Kidney epithelial cell (primary cell): ENCODE measurements at places on chromosomes 3 and 15. TPM values are rescaled to one million over a fixed set of nuclear protein-coding genes. Genes with fewer than 3 reads are reported as not detected.

Gene SUSD5
- 1.4 and 2.0 TPM in 2 replicates for total RNA-seq

Gene NEDD4
- 26.8 and 28.0 TPM in 2 replicates for total RNA-seq

Gene KCNH8
- 0.88 and 1.2 TPM in 2 replicates for total RNA-seq

Gene PFKFB4
- 22.4 and 24.1 TPM in 2 replicates for total RNA-seq

Gene RASL12
- total RNA-seq: 0.92 TPM in 1 of 2 replicates, not detected in the other

Gene RGMA
- total RNA-seq: 0.29 and 1.0 TPM in 2 replicates

Gene ATP13A4
- 0.42 and 1.6 TPM in 2 replicates for total RNA-seq

Gene TPRG1
- total RNA-seq: 0.41 and 1.4 TPM in 2 replicates

Gene LTK
- total RNA-seq: 7.9 and 11.5 TPM in 2 replicates

Gene FBXL22
- total RNA-seq: 0.21 and 0.27 TPM in 2 replicates

Gene CHAC1
- 84.4 and 86.3 TPM in 2 replicates for total RNA-seq

Gene PDZRN3
- total RNA-seq: 0.96 and 4.1 TPM in 2 replicates

Gene TF
- total RNA-seq: under 0.01 TPM in 1 of 2 replicates, not detected in the other

Gene FOXL2NB
- total RNA-seq: 2.2 and 2.7 TPM in 2 replicates

Gene MESP2
- 0.27 and 0.29 TPM in 2 replicates for total RNA-seq

Gene SERINC4
- total RNA-seq: 0.46 TPM in 1 of 2 replicates, not detected in the other

Gene B4GALT4
- total RNA-seq: 23.1 and 23.3 TPM in 2 replicates

Gene CFAP20DC
- 8.2 and 8.6 TPM in 2 replicates for total RNA-seq

Gene NOX5
- 0.17 and 0.75 TPM in 2 replicates for total RNA-seq

Gene TMEM212
- not detected in 2 replicates for total RNA-seq

Gene MAPKAPK3
- total RNA-seq: 61.1 and 66.2 TPM in 2 replicates

Gene AHSG
- not detected in 2 replicates for total RNA-seq

Gene SMCO1
- not detected in 2 replicates for total RNA-seq

Gene KPNA4
- 34.4 and 38.0 TPM in 2 replicates for total RNA-seq

Gene GPR156
- total RNA-seq: 0.63 and 1.1 TPM in 2 replicates

Gene MYRIP
- total RNA-seq: 0.04 and 0.07 TPM in 2 replicates

Gene P2RY13
- total RNA-seq: 0.13 TPM in 1 of 2 replicates, not detected in the other

Gene ARHGAP31
- 17.0 and 18.5 TPM in 2 replicates for total RNA-seq

Gene PAQR5
- total RNA-seq: 6.4 and 9.7 TPM in 2 replicates

Gene MST1R
- total RNA-seq: 6.5 and 8.2 TPM in 2 replicates

Gene ITGA11
- total RNA-seq: 6.2 and 7.0 TPM in 2 replicates

Gene WHAMM
- 5.4 and 6.6 TPM in 2 replicates for total RNA-seq

Gene SETD5
- 49.1 and 62.8 TPM in 2 replicates for total RNA-seq

Gene PLSCR2
- total RNA-seq: 0.62 TPM in 1 of 2 replicates, not detected in the other

Gene VGLL3
- 40.6 and 55.7 TPM in 2 replicates for total RNA-seq

Gene TMEM40
- 5.3 and 7.9 TPM in 2 replicates for total RNA-seq

Gene ACTC1
- not detected in 2 replicates for total RNA-seq

Gene TTLL13
- total RNA-seq: 0.41 TPM in 1 of 2 replicates, not detected in the other

Gene TM6SF1
- 17.4 and 21.4 TPM in 2 replicates for total RNA-seq

Gene MEF2A
- 43.7 and 55.4 TPM in 2 replicates for total RNA-seq

Gene SPTBN5
- total RNA-seq: 0.14 and 0.17 TPM in 2 replicates

Gene TM4SF4
- total RNA-seq: not detected in 2 replicates

Gene SLC15A2
- 0.07 and 0.63 TPM in 2 replicates for total RNA-seq

Gene QARS1
- total RNA-seq: 279 and 320 TPM in 2 replicates

Gene CLEC3B
- total RNA-seq: not detected in 2 replicates
